ENCODE measurements at places on chromosomes 1 and 21.

GRCh38 chr1:80444171-80444570, 1356.6 kb upstream of the ADGRL2 start:
- no peak for DNase-seq

GRCh38 chr21:31260790-31261189, 83.3 kb downstream of the TIAM1 start:
- no peak for DNase-seq

DNA sequence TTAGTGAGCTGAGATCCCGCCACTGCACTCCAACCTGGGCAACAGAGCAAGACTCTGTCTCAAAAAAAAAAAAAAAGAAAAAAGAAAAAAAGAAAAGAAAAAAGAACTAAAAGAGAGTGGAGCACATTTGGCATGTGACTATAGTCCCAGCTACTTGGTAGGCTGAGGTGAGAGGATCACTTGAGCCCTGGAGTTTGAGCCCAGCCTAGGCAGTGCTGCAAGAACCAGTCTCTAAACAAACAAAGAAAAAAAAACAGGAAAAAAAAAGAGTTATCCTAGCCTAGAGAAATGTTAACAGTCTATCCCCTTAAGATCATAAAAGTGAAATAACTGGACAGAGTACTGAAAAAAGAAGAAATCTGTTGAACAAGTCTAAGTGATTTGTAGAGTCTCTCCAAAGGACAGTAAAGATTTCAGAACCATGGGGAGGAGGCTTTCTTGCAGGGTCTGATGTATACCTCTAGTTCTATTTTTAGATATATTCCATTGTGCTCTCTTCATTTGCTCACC, 4.5 kb upstream of the PRDX1 start:
- DNase-seq: no peak

- DNase-seq: no peak
Measured at GRCh38 chr1:168485048-168485447, 58.7 kb downstream of the XCL2 start.

DNA sequence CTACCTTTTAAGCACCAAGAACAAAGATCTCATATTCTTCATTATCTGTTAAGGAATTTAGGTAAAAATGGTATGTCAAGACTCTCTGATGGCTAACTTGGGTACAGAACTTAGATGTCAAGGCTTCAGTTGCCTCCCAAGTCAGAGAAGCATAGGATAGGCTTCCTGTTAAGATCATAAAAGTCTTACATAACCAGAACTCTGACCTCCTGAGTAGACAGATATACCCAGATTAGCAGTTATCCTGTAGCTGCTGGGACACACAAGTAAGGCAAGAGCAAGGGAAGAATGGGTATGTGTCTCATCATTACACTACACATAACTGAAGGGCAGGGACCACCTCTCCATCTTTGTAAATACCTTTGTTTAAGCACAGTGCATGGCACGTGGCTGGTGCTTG, 15.4 kb upstream of the KLHL12 start:
- DNase-seq: no peak

- no peak for DNase-seq
Measured at GRCh38 chr1:40853113-40853884, 8.9 kb downstream of the CITED4 start.

GRCh38 chr21:38123626-38124025, 133.2 kb upstream of the KCNJ15 start:
- no peak for DNase-seq

GRCh38 chr1:105585791-105586190, 1470.7 kb upstream of the PRMT6 start:
- no peak for DNase-seq

- no peak for DNase-seq
Measured at GRCh38 chr1:21121764-21122471, 54.8 kb downstream of the EIF4G3 start.

DNA sequence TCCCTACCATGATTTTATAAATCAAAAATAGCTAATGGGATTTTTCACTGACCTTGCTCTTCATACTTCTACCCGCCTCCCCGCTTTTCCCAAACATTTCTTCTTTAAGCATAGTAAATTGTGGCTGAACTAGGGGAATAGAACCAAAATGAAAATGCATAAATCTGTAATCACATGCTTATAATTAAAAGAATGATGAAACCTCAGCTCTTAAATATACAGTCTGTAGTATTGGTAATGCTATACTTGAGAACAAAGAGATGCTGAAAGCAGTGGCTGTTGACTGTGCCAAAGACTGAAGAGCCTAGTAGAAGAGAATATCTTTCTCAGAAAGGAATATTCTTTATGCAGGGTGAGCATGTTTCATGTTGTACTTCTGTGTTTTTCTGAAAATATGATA, 249.1 kb downstream of the GREM2 start:
- DNase-seq: no peak

DNA sequence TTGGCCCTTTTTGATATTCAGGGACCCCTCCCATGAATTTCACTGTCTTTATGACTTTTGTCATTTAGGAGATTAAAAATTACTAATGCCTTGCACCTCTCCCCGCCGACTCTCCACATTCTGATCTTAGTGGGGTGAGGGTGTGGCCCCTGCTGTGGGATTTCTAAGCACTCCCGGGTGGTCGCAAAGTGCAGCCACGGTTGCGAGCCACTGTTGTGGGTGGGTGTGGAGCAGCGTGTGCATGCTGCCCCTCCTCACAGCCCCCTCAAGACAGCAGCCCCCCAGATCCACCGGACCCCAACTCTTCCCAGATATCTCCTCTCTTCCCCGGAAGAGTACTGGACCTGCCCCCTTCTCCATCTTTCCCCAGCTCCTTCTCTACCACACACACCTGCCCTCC, 66.6 kb upstream of the EFHD2 start:
- DNase-seq: no peak

- no peak for DNase-seq
Measured at GRCh38 chr21:23541571-23541970, 2065.7 kb downstream of the MRPL39 start.

GRCh38 chr1:230878591-230878990, 10.3 kb upstream of the C1orf198 start:
- DNase-seq: no peak

- DNase-seq: no peak
Measured at GRCh38 chr1:188723332-188724020, 1754.2 kb downstream of the BRINP3 start.

- peak; percentile 22 for DNase-seq
Measured at GRCh38 chr1:173409613-173410012, 67.5 kb upstream of the PRDX6 start.

Data from CD4-positive, alpha-beta T cell treated with Interleukin-2 at 100 ng/mL for 4 hours (primary cell).